ENCODE measurements at places on chromosomes 7 and 10.

- DNase-seq, result no peak
These were observed 16.2 kb upstream of the MTPAP start for GRCh38 chr10:30365278-30365677.

DNA sequence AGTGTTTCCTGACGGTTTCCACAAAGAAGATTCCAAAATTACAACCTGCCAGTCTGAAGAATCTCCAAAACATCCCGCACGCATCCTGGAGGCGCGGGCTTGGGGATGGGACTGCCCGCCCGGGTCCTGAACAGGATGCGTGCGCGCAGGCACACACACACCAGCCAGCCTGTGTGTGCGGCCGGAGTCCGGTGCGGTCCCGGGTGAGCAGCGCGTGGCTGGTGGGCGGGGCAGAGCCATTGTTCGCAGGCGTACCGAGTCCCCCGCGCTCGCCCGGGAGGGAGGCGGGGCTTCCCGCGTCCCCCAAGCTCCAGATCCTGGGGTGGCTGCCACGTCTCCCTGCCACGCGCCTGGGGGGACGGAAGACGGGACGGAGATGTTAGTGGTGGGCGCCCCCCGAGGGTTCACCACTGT is 675 bp upstream of the SCD start:
- DNase-seq, result no peak

DNA sequence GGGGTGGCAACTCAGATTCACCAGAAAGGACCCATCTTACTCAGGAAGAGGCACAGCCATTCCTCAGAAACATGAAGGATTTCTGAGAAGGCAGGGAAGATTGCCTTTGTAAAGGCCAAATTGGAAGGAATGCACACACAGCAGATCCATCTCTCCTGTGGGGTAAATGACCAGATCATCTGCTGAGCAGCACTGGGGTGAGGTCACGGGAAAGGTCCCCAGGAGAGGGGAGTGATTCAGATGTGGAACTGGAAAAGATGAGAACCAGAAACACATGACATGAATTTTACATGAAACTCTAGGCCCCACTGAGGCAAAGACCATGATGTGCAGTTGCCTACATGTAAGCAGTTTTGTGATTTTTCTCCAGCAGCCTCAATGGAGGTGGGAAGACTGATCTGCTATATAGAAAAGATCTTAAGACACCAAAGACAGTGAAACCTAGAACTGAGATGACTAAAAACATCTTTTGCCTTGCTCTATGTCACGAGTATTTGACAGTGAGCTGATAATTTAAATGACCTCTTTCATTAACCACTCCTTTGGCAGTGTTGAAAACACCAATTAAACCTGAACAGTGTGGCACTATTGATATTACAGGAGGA is 91.6 kb downstream of the AMPH start:
- no peak for DNase-seq

DNA sequence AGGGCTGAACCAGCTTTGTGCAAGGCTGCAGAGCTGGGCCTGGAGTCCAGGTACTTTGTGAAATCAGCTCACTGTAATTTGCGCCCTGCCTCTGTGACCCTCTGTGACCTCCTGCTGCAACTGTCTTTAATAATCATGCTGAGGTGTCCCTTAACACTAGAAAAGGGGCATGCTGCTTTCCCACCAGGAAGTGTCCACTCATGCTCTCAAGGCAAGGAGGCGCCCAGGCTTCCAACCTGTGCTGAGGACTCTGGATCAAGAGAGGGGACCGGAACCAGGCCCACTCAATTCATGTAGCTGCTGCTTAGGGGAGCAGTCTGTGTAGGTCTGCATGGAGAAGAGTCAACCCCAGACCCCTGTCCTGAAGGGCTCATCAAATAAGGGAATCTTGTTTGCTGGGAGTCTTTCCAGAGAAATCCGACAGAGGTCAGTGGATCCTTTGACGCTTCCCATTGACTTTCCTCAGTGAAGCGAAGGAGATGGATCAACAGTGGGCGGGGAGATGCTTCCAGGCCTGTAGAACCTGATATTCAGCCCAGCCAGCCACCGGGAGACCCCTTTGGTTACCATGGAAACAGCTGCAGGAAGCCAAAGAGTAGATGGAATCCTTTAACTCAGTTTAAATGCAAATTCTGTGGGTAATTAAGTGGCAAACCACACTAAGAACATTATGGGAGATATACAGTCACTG is 945.9 kb downstream of the GRID1 start:
- DNase-seq, result no peak

- no peak for DNase-seq
These were observed 126.4 kb downstream of the CFAP58 start for GRCh38 chr10:104479906-104480593.

DNA sequence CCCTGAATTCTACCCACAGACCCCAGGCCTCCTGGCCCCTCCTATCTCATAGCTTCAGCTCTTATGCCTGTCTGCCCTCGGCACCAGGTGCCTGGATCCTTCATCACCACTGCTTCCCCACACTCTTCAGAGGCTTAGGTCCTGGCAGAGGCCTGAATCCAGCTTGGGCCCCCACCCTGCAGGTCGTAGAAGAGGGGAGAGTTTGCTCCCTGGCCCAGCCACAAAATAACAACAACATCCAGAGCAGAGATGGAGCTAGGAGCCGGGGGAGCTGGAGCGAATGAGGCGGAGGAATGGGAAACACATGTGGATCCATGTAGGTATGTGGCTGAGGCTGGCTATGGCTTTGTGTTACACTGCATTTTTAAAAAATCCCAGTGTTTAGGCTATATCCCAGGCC is 7.8 kb upstream of the OPN4 start:
- DNase-seq, result no peak

DNA sequence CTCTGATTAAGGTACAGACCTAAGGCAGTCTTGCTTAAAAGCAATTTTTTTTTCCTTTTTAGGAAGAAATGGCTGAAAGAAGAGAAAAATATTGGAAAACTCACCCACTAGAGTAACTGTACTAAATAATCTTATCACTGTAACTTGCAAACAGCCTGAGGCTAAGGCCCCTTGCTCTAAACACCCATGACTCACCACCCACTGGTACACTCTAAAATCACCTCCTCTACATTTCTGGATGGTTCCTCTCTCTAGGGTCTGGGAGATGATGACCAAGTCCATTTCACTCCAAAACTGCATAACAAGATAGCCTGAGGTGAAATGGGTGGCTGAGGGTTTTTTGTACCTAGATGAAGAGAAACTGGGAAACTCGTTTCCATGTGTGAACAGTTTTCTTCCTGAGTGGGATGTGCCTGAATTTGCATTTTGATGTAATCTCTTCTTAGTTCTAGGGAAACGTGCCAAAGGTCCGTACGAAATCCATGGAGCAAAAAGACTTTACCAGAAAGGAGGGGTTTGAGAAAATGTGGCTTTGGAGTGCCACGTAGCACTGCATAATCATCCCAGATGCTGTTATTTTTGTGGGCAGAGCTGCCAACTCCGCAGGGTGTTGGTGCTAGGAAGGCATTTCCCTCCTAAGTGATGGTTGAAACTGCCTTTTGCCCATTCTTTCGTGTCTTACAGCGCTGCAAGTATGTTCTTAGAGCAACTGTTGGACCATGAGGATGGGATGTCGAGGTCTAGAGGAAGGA is 113.5 kb upstream of the C10orf90 start:
- no peak for DNase-seq

DNA sequence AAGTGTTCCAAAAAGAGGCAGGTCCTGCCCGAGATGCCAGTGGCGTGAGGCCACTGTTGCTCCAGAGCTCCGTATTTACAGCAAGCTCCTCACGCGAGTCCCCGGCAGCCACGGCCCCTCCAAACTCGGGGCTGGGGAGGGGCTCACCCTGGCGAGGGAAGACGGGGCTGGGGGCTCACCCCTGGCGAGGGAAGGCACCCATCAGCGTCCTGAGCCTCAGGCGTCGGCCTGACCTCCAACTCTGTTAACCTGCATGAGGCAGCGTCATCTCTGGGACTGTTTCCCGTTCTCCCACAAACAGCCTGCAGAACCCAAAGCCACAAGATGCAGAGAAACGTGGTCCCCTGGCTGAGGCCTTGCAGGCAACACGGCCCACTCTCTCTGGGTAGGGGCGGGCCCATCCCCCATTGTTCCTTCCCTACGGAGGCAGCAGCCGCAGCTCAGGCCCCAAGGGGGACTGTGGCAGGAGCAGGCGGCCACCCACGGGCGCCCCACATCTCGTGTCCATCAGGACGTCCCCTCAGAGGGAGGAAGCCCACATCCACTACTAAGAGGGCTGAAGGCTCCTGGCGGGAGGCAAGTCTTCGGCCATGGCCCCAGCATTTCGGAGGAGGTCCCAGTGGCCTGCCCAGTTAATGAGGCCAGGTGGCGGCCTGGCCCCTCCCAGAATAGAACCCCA is 4.2 kb upstream of the ADGRA1 start:
- no peak for DNase-seq

GRCh38 chr7:84187813-84188510 is 6.6 kb downstream of the SEMA3A start:
- DNase-seq, result no peak

GRCh38 chr7:111942450-111943081 is 263.6 kb downstream of the DOCK4 start:
- DNase-seq, result no peak

GRCh38 chr10:59470570-59470969 is 108.2 kb upstream of the FAM13C start:
- no peak for DNase-seq

DNA sequence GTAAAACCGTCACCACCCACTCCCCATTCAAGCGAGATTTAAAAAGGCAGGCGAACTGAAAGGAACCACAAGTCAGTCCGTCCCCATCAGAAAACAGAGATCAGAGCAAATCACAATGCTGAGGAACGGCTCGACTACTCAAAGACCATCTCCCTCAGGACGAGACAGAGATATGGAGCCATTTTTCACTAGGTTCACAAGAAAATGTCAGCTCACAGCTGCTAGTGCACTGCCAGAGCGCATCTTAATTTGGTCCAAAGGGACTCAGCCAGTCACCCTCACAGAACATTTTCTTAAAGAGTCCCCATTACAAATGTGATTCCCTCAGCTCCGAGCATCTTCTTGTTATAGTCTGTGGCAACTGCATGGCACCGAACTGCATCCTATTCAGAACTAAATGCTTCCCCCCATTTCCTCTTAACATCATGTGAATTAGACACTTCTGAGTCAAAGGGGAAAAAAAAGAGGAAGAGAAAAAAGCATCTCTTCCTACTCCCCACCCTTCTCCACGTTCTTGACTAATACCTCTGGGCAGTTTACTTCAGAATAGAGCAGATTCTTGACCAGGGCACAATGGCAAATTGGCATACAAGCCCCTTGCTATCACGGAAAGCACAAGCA is 683.9 kb downstream of the MAGI2 start:
- no peak for DNase-seq

DNA sequence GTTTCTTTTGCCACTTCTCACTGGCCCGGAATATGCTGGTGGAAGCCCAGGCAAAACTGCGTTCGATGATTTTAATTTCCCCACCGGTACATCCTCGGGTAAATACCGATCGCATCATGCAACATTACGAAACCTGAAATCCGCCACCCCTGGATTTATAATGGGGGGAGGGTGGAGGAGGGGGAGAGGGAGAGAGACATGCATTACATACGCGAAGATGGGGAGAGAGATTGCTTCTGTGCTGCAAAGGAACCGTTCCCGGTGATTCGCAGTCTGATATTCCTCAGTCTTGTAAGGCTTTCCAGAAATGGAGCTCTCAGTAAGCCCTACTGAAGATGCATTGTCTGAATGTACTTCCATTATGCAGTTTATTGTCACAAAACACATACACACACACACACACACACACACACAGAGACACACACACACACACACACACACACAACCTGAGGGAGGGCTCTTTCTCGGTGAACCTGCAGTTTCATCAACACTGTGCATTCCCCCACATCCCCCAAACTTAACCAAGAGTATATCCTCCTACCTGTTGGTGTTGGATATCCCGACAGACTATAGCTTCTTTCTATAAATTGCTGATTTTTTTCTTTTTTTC is 741 bp downstream of the GPR85 start:
- no peak for DNase-seq

DNA sequence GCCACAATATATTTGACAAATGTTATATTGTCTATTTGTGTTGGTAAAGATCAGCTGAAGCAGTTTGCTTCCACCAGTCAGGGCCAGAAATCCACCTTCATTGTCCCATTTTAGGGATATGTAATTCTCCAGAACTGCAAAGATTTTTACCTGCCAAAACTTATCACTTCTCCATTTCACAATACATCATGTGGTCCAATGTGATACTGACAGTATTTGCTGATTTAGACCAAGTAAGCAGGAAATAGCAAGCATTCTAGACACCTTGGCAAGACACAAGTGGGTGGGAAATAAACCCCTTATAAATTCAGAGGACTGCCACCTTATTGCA is 18.5 kb upstream of the LIPA start:
- no peak for DNase-seq

GRCh38 chr10:67127441-67127840 is 201.6 kb downstream of the LRRTM3 start:
- DNase-seq, result no peak

DNA sequence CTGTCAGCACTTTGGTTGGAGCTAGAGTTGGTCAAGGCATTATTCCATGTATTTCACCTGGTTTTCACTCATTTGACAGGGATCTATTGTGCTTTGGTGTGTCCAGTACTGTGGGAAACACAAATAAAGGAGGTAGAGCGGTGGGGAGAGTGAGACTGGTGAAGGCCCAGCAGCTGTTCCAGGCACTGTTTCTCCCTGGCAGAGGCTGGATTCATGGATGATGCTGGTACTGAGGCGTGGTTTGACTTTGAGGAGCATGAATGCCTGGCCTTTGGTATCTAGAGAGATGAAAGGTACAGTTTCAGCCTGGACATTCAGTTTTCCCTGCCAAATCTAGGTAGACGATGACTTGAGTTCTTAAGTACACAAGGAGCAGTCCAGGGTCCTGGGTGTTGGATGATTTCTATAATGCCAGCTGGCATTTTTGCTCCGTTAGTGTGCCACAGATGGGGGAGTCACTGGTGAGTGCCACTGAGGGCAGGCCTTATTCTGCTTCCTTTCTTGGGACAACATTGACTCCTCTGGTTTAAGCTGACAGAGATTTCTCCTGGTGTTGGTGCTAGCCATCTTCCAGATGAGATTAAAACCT is 162.2 kb upstream of the BMPER start:
- DNase-seq, result no peak

DNA sequence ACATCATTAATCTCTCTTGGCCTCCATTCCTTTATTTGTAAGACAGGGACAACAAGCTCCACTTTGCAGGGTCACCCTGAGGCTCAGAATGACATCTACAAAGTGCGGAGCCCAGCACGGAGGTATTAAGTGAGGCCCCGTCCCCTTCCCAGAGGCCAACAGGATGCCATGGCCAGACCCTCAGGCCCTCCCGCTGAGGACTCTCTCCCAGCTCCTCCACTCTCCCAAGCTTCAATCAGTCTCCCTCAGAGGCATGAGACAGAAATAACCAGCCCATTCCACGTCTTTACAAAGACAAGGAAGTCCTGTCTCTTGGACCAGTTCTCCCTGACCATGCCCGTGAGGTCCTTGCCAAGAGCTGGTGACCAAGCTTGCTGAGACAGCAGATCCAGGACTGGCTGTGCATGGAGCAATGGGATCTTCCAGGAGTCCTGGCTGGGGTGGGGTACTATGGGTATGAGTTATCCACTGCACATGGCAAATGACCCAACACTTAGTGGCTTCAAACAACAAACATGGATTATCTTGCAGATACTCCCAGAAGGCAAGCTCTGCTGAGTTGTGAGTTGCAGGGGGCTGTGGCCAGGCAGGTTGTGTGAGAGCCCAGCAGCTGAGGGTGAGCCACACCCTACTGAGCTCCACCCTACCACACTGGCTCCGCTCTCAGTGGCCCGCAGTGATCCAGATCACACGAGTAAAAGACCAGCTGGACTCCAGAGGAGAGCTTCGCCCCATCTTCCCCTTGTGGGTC is 4.3 kb upstream of the PPIF start:
- DNase-seq, result no peak

- DNase-seq, result peak; percentile 65
These were observed 249.7 kb downstream of the ELMO1 start for GRCh38 chr7:37198906-37199485.

- DNase-seq, result no peak
These were observed 983.7 kb downstream of the GATA3 start for GRCh38 chr10:9038146-9038714.

Measured in NCI-H2081 treated with DMSO at 0.1 percent for 48 hours (cell line).